ENCODE measurements at places on chromosomes 13 and 19. TPM values are rescaled to one million over a fixed set of nuclear protein-coding genes. Genes with fewer than 3 reads are reported as not detected.

- no peaks in the 10 kb centered on the region for H3K36me3 ChIP-seq
- H3K27ac ChIP-seq: no peak overlapping the region
- H3K4me1 ChIP-seq: no peaks in the 10 kb centered on the region
- DNase-seq: no peak
- no peak overlapping the region for H3K4me3 ChIP-seq
Observed at GRCh38 chr13:67935626-67936025, 705.5 kb upstream of the PCDH9 start.

- no peaks in the 10 kb centered on the region for H3K4me1 ChIP-seq
- H3K27me3 ChIP-seq: no peaks in the 10 kb centered on the region
- no peak overlapping the region for H3K27ac ChIP-seq
- no peak for DNase-seq
- H3K36me3 ChIP-seq: peaks cover 72% of the 10 kb centered on the region
Observed at GRCh38 chr13:37047846-37048245, 11.6 kb downstream of the SUPT20H start.

DNA sequence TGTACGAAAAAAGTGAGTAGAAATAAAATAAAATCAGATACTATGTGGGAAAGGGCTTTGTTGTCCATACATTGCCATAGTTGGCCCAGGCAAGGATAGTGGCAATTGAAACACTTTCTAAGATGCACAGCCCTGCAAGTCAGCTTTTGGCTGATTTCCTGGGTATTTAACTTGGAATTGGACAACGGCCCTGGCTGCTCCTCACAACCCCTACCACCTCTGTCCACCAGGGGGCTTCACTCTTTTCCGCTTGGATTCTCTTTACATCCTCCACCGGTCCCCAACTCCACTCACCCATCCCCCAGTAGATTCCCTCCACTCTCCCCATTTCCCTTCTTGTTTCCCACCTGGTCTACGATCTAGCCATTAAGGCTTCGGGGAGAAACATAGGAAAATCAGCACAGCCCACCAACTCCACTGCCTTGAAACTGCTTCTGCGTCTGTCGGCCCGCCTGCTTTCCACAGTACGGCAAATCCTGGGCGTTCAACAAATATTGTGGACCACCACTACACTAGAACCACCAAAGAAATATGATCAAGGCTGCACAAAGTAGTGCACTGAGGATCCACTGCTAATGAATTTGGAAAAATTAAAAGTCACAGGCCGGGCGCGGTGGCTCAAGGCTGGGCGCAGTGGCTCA, 48.6 kb upstream of the GTF3A start:
- H3K27me3 ChIP-seq: no peaks in the 10 kb centered on the region
- no peak overlapping the region for H3K27ac ChIP-seq
- no peaks in the 10 kb centered on the region for H3K36me3 ChIP-seq
- no peak overlapping the region for H3K4me3 ChIP-seq
- H3K4me1 ChIP-seq: peaks cover 19% of the 10 kb centered on the region
- peak; percentile 88 for DNase-seq

GRCh38 chr13:96020155-96020575, 33.0 kb downstream of the UGGT2 start:
- peak; percentile 68 for DNase-seq
- H3K36me3 ChIP-seq: no peaks in the 10 kb centered on the region
- H3K27me3 ChIP-seq: no peaks in the 10 kb centered on the region
- no peaks in the 10 kb centered on the region for H3K4me1 ChIP-seq
- H3K4me3 ChIP-seq: no peak overlapping the region

DNA sequence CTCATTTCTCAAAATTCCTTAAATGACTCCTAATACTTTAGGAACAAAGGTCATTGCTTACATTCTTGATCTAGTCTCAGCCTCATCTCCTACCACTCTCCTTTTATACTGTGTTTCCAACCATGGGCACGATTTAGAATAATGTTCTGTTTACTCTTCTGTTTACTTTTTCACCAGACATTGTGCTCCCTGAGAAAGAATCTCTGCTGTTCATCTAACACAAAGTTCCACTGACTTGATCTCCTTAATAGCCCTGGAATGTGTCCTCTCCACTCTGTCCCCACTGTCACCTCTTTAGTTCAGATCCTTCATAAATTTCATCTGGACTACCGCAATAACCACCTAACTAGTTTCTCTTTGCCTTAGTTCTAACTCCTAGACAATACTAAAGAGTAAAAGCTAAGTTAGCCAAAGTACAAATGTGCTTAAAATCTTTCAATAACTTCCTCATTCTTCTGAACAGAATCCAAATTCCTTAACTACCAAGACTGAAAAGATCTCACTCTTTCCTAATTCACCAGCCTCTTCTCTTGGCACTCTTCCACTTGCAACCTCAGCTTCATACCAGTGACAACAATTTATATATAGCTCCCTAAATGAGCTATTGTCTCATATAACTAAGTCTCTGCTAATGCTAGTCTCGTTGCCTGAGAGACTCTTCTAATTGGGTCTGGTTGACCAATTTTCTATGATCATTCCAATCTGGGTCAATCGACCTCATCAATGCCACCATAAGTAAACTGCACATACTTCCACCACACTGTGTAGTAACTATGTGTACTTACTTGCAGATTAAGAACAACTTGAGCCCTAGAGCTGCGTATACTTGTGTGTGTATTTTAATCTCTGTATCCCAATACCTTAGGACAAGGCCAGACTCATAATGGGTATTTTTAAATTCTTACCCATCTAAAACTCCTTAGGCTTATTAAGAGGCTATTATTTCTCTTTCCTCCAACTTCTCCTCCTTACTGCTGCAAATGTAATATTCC, 179.9 kb downstream of the VWA8 start:
- no peak overlapping the region for H3K27ac ChIP-seq
- peaks cover 6% of the 10 kb centered on the region for H3K4me1 ChIP-seq
- H3K4me3 ChIP-seq: no peak overlapping the region
- no peaks in the 10 kb centered on the region for H3K36me3 ChIP-seq
- DNase-seq: peak; percentile 6

DNA sequence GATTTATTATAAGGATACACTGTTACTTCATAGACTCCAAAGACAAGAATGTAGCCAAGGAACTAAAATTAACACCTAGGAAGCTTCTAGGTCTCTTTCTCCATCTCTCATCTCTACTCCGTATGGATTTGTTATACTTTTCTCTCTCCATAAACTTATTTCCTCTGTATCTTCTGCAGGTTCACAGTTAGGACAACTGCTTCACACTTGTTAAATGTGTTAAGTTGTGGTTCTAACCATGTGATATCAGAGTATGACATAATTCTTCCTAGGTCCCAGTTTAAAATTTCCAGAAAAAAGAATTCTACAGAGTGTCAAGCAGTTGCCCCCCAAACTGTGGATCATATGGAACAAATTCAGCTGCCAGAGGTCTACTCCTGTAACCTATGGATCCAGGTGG, 42.3 kb upstream of the GTF2F2 start:
- H3K27ac ChIP-seq: no peak overlapping the region
- no peak overlapping the region for H3K4me3 ChIP-seq
- DNase-seq: no peak
- H3K36me3 ChIP-seq: no peaks in the 10 kb centered on the region
- no peaks in the 10 kb centered on the region for H3K27me3 ChIP-seq

DNA sequence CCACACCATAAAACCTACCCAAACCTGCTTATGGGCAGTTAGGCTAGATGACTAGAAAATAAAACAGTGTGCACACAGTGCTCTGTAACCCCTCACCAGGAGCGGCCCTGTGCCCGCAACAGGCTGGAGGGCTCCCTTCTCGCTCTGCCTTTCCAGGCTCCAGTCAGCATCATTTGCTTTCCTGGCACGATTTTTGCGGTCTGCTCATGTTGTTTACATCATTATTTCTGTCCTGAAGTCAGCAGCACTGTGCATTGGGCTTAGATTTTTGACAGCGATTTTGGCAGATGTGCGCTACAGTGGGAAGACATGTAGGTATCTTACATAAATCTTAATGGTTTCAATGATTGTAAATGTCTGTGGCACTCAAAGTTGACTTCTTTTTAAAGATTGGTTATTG, 344.0 kb downstream of the MTUS2 start:
- no peaks in the 10 kb centered on the region for H3K36me3 ChIP-seq
- H3K4me1 ChIP-seq: no peaks in the 10 kb centered on the region
- no peak overlapping the region for H3K4me3 ChIP-seq
- no peak overlapping the region for H3K27ac ChIP-seq
- DNase-seq: no peak

DNA sequence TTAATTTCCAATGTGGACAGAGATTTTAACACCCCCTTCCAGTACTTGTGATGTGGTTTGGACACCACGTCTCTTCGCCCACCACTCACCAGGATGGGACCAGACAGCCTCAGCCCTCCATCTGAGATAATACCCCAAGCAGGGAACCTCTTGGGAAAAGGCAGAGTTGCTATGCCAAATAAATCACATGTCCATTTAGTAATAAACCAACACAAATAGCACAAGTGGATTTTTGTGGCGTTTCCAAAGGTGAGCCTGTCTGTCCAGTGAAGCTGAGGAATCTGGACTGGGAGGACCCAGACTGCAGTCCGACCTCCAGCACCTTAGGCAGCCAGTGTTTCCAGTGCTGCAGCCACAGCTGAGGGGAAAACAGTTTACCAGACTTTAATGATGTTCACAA, 34.1 kb upstream of the GAS6 start:
- peaks cover 9% of the 10 kb centered on the region for H3K4me1 ChIP-seq
- H3K27me3 ChIP-seq: no peaks in the 10 kb centered on the region
- H3K36me3 ChIP-seq: no peaks in the 10 kb centered on the region
- H3K27ac ChIP-seq: peak overlapping the region; percentile 71

DNA sequence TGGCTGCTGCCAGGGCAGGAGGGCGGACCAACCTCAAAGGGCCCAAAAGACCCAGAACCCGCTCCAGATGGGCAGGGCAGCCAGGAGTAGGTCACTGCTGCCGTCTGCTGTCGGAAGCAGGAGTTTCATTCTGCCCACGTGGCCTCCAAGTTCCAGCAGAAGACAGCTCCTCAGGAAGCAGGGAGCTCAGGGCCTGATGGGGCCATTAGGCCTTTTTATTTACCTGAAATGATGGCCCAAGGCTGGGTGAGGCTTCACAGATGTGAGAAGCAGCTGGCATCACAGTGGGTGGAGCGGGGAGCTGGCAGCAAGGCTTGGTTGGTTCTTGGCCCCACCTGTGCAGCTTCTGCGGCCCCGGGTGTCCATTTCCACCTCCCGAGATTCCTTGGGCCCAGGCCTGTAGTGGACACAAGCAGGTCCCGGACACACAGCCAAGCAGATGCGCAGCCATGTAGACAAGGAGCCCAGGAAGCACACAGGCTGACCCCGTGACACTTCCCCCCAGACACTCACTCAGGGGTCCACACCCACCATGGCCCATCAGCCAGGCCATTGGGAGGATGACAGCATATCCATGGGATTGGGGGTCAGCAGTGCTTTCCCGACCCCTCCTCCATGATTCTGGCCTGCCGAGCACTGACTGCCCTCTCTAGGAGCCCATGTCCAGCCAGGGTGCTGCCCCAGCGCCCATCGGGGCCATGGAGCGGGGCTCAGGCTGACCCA, 26.4 kb downstream of the C13orf46 start:
- H3K27me3 ChIP-seq: no peaks in the 10 kb centered on the region
- H3K27ac ChIP-seq: no peak overlapping the region
- no peak overlapping the region for H3K4me3 ChIP-seq
- no peaks in the 10 kb centered on the region for H3K36me3 ChIP-seq

DNA sequence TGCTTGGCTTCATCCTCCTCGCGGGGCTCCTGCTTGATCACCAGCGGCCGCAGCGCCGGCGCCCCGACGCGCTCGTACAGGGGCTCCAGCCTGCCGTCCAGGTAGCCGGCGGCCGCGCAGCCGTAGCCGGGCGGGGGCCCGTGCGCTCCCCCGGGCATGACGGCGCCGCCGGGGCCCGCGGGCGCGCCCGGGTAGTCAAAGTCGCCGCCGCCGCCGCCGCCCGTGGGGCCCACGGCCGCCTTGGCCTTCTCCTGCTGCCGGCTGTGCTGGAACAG, 497 bp downstream of the CEBPA start:
- H3K27ac ChIP-seq: no peak overlapping the region
- H3K4me3 ChIP-seq: peak overlapping the region; percentile 70
- DNase-seq: no peak
- H3K4me1 ChIP-seq: peaks cover 8% of the 10 kb centered on the region

DNA sequence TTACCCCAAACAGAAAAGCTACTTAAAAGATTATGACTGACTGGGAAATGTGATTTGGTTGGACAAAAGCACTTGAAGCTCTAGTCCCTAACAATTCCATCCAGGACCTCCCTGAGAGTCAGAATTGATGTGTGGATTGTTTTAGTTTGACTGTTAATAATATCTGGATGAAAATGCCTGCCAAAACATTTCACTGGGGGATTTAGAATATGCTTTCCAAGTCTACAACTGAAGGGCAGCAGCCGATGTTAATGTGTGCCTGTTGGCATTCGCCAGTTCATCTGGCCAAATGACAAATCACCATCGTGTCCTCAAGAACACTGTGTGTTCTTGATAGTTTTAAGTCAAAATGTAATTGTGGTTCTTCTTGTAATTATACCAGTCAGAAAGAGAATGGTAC, 76.0 kb upstream of the TSC22D1 start:
- H3K27me3 ChIP-seq: no peaks in the 10 kb centered on the region
- H3K27ac ChIP-seq: no peak overlapping the region
- no peak overlapping the region for H3K4me3 ChIP-seq
- DNase-seq: no peak
- no peaks in the 10 kb centered on the region for H3K4me1 ChIP-seq

DNA sequence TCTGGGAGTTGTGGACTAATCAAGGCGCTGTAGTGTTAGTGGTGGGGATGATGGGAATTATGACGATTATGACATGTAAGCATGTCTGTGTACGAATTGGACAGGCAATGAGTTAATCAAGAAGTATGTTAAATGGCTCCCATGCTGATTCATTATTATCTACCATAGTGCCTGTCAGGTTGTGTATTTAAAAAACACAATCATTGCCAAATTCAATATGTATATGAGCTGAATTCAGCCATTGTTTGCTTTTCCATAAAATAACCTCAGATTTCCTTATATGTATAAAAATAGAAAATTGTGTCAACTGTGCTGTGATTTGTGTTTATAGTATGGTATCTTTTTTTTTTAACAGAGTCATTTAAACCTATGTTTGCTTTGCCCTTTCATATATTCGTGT, 37.1 kb downstream of the PCCA start:
- H3K4me3 ChIP-seq: no peak overlapping the region
- H3K27me3 ChIP-seq: no peaks in the 10 kb centered on the region
- peaks cover 6% of the 10 kb centered on the region for H3K36me3 ChIP-seq

The PRODH2 gene
- total RNA-seq: not detected

The TGFBR3L gene
- not detected for total RNA-seq

The HSPB6 gene
- total RNA-seq: not detected

The METTL21C gene
- total RNA-seq: not detected

The KCTD4 gene
- total RNA-seq: not detected

The ZNF416 gene
- 6.8 TPM for total RNA-seq

The ZNF625 gene
- 25.7 TPM for total RNA-seq

The LMTK3 gene
- total RNA-seq: not detected

The WDR88 gene
- total RNA-seq: not detected

Measured in SJCRH30 (cell line).